ENCODE measurements at places on chromosomes 13 and 19.

DNA sequence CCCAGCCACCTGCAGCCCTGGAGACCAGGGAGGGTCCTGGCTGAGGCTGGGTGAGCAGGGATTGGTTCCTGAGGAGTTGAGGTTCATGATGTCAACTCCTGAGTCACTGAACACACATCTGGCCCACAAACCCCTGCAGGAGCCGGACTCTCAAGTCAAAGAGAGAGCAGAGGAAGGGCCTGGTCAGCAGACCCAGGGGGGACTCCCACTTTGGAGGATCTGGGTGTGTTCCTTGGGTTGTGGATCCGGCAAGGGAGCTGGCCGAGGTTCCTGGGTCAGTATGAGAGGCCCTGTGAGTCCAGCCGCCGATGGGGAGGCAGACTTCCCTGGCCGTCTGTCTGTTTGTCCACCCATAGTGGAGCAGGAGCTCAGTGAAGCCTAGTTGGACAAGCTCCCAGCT lies 4.0 kb downstream of the SLC7A10 start:
- no peak for DNase-seq

DNA sequence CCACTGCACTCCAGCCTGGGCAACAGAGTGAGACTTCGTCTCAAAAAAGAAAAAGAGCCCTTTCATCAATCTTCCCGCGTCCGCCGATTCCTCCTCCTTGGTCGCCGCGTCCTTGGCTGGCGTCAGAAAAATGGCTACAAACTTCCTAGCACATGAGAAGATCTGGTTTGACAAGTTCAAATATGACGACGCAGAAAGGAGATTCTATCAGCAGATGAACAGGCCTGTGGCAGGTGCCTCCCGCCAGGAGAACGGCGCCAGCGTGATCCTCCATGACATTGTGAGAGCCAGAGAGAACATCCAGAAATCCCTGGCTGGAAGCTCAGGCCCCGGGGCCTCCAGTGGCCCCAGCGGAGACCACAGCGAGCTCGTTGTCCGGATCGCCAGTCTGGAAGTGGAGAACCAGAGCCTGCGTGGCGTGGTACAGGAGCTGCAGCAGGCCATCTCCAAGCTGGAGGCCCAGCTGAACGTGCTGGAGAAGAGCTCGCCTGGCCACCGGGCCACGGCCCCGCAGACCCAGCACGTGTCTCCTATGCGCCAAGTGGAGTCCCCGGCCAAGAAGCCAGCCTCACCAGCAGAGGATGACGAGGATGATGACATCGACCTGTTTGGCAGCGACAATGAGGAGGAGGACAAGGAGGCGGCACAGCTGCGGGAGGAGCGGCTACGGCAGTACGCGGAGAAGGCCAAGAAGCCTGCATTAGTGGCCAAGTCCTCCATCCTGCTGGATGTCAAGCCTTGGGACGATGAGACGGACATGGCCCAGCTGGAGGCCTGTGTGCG lies 2.1 kb upstream of the MISP3 start:
- no peak for DNase-seq

DNA sequence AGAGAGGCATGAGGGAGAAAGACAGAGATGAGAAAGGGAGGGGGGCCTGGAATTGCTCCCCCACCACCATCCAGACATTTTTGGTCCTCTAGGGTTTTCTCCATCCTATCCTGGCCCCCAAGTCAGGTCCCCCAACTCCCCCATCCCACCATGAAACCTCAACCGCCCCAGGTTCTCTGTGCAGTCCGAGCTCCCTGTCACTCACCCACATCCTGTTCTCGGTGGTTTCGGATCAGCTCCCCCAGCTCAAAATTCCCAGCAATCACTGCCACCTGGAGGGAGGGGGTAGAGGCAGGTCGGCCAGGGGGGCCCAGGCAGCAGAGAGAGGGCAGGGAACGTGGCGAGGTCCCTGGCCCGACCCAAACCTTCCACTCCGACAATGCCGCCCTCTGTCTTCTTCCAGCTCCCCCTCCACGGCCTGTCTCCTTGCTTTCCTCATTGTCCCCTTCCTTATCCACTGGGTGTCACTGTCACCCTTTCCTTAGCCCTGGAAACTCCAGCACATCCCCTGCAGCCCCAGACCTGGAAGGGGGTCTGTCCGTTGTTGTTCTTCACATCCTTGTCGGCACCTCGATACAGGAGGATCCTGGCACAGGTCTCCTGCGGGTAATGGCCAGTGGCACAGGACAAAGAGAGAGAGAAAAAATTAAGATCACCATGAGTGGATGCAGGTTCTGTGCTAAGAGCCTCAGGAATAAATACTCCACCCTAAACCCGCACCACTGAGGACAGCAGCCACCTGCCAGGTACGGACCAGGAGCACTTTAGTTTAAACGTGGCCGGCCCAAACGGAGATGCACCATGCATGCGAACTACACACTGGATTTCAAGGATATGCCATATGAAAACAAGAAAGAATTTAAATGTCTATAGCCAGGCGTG lies 15.4 kb downstream of the SHANK1 start:
- DNase-seq = no peak

DNA sequence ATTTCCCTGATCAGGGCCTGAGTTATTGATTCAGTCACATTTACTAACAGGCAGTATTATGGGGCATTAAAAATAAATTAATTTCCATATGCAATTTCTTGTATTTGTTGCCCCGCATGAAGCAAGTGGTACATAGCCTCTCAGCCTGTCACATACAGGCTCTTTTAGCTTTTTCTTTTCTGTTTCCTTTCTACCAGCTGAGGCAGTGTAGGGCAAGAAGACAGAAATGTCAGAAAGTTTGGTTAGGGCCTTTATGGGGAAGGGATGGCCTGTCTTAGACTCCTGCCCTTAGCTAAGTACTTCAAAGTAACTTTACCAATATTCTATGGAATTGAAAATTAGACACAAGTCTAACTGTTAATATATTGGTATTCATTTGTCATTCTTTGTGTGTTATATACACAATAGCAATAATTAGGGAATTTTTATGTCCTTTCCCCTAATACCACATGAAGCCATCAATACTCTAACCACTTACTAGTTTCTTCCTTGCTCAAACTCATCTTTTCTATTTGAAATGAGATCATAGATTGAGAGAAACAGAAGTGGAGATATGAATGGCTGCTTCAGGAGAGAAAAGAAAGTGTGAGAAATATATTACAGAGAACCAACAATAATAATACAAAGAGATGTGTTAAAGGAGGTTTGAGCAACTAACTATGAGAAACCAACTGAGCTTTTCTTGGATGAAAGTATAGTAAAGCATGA lies 669.6 kb downstream of the PCDH17 start:
- no peak for DNase-seq

- no peak for DNase-seq
Observed at GRCh38 chr19:374183-374885, 29.7 kb upstream of the MIER2 start.

DNA sequence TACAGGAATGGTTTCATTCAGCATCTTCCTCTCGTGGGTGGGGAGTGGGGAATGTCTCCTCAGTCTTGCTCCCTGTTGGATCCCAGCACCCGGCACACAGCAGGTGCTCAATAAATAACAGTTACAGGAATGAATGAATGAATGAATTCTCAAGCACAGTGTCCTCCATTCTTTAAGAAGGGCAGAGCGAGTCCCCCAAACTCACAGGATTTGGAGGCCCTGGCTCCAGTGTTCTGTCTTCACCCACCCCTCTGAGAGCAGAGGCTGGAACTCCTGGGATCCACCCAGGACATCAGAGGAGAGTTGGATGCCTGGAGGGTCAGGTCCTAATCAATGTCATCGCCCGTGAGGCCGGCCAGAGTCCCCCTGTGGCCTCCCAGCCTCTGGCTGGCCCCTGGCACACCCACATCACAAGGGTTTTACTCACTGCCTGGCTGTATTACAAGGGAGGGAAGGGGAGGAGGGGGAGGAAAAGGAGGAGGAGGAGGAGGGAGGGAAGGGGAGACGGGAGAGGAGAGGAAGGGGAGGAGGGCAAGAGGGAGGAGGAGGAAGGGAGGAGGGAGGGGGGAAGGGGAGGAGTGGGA lies 8.7 kb upstream of the CREB3L3 start:
- DNase-seq = no peak

- no peak for DNase-seq
Observed at GRCh38 chr13:44012910-44013757, 133.4 kb downstream of the LACC1 start.

GRCh38 chr19:4390567-4391305 lies 9.6 kb downstream of the SH3GL1 start:
- no peak for DNase-seq

GRCh38 chr19:13882836-13883235 lies 5.9 kb downstream of the NANOS3 start:
- DNase-seq = no peak

- DNase-seq = peak; percentile 84
Observed at GRCh38 chr19:46728693-46729339, 11.9 kb upstream of the PRKD2 start.

DNA sequence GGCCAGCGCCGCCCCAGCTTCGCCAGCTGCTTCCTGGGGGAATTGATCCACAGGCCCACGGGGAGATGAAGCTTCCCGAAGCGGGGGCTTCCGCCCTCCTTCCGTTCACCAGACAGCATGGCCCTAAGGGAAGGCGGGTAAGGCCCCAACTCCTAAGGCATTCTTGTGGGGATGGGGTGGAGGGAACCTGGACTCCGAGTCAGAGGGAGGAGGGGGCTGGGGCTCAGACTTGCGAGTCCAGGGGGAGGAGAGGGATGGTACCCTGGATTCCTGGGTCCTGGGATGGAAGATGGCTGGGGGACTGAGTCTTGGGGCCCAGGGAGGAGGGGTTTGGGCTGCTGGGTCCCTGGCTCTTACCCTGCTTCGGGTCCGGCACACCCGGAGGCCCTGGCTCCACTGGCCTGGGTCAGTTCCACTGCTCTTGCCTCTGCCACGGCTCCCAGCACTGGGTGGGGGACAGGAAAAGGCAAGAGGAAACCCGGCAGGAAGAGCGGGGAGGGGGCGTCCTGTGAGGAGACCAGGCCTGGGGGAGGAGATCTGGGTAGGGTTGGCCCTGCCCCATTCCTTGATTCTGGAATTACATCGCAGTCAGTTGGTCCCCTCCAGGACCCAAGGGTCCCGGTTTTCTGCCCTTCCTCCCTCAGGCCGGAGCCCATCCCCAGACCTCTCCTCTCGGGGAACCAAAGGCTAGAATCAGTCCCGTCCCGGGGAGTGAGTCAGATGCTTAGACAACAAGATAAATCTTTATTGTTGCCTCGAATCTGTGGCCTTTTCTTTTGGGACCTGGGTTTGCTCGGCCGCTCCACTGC lies at the start of gene RASIP1:
TSS of gene RASIP1 (minus strand) at position 447 of the 809 bp plus-strand sequence. CDS start at position 119, 328 bp downstream.
- DNase-seq = no peak

DNA sequence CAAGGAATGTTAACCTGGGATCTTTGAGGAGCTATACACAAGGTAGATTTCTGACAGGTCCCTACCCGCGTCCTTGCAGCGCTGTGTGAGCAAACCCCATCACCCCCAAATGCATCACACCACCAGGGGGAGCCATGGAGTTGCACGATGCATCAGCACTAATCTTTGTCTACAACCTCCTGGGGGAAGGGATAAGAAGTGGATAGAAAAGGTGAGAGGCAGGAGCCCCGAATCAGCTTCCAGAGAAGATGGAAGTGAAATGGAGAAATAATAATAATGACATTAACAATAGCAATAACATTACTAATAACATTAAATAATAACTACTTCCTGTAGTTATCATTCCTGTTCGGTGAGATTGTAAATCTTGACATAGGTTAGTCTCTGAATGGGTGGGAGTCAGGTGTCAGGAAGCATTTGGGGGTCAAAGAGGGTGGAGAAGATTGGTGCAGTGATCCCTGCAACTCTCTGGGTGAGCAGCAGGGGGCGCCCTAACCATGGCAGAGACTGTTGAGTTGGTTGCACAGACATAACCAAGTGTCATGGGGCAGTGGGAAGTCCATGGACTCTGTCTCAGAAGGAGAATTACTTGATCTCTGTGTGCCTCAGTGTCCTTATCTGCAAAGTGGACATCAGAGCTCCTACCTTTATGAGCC lies 16.5 kb downstream of the SIGLEC7 start:
- DNase-seq = peak; percentile 62

GRCh38 chr13:94657167-94657566 lies 55.2 kb downstream of the SOX21 start:
- DNase-seq = no peak

DNA sequence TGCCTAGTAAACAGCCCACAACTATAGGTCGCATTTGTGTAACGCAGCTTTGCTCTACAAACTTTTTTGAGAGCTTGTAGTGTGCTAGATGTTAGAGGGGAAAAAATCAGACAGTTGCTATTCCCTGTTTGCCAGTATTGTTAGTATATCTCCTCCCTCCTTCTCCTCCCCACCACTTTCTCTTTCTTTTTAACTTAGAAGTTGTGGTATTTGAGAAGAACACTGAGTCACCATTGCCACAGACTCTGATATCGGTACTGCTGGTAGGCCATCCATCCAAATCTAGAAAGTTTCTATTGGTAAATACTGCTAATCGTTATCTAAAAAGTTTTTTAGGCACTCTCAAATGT lies 666 bp downstream of the POMP start:
- DNase-seq = no peak

GRCh38 chr13:90675129-90675528 lies 672.4 kb upstream of the MIR17HG start:
- no peak for DNase-seq

- no peak for DNase-seq
Observed at GRCh38 chr13:110503037-110503901, 58.3 kb downstream of the RAB20 start.

- no peak for DNase-seq
Observed at GRCh38 chr19:19737559-19738332, 4.8 kb upstream of the ZNF14 start.

GRCh38 chr13:27006519-27007161 lies 165.0 kb downstream of the USP12 start:
- DNase-seq = no peak

- no peak for DNase-seq
Observed at GRCh38 chr19:31639306-31639705, 290.1 kb upstream of the TSHZ3 start.

GRCh38 chr13:49064476-49064875 lies 88.8 kb downstream of the FNDC3A start:
- DNase-seq = no peak

DNA sequence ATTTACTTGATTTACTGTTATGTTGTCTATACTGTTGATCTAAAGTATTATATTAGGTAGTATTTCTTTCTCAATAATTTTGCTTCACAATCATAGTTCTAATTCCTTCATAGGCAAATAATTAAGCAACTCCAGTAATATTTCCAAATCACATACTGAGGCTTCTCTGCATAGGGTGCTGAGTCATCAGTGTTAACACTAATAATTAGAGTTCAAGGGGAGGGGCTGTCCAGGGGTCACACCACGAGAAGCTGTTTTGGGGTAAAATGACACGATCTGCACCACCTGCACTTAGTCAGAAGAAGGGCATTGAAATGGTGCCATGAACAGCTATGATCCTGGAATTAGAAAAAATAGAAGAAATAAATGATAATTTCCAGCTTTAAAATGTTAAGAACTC lies 1230.9 kb upstream of the SLC10A2 start:
- no peak for DNase-seq

GRCh38 chr13:93466502-93467036 lies 240.0 kb downstream of the GPC6 start:
- DNase-seq = no peak

DNA sequence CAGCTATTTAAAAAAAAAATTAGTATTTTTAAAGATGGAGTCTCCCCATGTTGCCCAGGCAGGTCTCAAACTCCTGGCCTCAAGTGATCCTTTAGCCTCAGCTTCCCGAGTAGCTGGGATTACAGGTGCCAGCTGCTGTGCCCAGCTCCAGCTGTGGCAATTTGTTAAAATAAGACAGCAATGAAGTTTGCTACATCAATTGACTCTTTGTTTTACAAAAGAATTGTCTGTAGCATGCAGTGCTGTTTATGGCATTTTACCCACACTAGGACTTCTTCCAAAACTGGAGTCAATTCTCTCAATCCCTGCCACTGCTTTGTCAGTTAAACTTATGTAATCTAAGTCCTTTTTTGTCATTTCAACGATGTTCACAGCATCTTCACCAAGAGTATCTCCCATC lies 49.3 kb downstream of the NDFIP2 start:
- DNase-seq = no peak
